ENCODE measurements at places on chromosomes 11 and 22.

- no peak for DNase-seq
These were observed 16.1 kb downstream of the COMMD9 start for GRCh38 chr11:36273110-36273509.

- no peak for DNase-seq
These were observed 105.4 kb upstream of the CSNK2A3 start for GRCh38 chr11:11458485-11458884.

GRCh38 chr11:117916956-117917355 lies 12.2 kb downstream of the TMPRSS13 start:
- no peak for DNase-seq

DNA sequence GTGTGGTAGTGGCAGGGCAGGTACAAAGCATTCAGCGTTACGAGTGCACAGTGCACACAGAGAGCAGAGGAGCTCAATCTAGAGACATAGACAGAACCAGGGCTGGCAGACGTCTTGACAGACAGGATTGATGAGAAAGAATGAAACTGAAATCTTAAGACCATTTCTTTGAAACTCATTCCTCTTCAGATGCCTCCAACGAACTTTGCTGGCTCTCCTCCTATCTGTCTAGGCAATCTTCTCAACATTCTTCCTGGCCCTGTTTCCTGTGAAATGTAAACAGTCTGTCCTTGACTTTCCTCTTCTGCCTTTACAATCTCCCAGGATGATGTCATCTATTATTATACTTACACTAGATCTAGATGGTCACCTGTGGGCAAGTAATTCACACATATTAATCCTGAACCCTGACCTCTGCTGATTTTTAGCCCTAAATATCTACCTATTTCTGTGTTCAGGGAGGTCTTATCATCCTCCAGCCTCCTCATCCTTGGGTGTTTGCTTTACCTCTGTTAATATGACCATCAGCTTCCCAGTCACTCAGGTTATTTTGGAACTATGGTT lies 119.5 kb downstream of the ENTHD1 start:
- no peak for DNase-seq

DNA sequence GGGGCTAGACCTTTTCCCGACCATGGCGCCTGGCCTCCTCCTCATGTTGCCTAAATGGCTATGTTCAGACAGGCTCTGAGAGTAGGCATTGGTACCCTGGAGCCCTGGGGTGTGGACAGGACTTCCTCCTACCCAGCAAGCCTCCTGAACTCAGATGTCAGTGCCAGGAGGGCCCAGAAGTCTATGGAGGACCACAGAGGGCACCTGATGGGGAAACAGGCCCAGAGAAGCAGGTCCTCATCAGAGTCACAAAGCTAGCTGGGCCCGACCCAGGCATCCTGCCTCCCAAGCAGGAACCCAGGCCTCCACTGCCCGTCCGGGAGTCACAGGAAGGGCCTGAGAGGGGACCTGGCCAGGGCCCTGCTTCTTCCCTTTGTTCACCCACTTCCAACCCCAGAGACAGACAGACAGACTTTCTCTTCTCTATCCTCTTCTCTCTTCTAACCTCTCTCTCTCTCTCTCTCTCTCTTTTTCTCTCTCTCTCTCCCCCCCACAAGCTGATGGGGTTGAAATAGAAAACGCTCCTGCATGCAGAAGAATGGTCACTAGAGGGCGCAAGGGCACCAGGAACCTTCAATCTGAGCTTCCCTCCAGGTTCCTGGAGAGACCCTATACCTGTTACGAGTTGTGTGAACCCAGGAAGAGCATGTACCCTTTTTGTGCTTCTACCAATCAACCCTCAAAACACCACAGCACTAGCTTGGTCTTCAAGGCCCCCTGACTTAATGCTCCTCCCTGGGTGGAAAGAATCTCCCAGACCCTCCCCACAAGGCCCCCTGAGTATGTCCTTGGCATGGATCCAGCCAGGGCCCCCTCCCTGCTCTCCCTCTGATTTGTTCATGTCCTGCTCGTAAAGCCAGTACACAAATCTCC lies 27.1 kb downstream of the ARAP1 start:
- DNase-seq: peak; percentile 45

DNA sequence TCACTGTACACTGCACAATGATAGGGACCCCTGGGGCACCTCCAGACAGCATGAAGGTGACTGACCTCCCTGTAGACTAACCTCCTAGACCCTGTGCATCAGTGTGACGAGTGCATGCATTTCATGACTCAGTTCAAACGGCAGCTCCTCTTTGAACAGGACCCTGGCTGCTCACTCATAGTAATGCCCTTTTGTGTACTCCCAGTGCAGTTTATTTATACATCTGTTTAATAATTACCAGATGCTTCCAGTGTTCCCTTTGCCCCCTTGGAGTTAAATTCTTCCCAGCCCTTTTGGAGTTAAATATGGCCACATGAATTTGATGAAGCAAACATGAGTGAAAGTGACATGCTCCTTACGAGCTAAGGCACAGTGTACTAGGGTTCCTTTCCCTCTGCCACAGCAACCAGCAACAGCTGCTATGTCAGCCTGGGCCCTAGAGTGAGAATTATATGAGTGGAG lies 72.4 kb downstream of the PANX1 start:
- no peak for DNase-seq

- peak; percentile 18 for DNase-seq
These were observed 87.8 kb upstream of the BMAL1 start for GRCh38 chr11:13189561-13190426.

GRCh38 chr11:15629690-15630321 lies 515.1 kb downstream of the INSC start:
- DNase-seq: no peak

DNA sequence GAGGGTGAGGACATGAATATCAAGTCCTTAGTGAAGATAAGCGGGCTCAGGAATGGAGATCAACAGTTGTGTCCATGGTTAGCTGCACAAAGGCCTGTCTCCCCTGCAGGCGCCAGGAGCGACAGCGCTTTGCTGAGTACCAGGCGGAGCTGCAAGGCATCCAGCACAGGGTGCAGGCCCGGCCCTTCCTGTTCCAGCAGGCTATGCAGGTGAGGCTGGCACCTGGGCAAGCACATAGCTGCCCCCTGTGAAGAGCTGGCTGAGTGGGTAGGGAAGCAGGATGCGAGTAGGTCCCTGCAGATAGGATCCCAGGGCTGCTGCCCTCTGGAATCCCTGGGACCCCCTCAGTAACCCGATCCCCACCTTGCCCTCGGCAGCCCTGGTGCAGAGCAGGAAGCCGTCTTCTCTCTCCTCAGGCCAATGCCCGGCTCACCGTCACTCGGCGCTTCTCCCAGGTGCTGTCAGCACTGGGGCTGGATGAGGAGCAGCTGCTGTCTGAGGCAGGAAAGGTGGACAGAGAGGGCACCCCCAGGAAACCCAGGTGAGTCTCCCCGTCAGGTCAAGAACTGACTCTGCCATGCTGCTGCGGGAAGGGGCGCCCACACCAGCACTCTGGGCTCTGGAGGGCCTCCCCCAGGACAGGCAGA lies 2.6 kb upstream of the SART1 start:
- no peak for DNase-seq

GRCh38 chr11:71490731-71491390 lies 36.2 kb upstream of the KRTAP5-7 start:
- DNase-seq: no peak

GRCh38 chr11:70483077-70483861 lies 84.9 kb downstream of the CTTN start:
- no peak for DNase-seq

DNA sequence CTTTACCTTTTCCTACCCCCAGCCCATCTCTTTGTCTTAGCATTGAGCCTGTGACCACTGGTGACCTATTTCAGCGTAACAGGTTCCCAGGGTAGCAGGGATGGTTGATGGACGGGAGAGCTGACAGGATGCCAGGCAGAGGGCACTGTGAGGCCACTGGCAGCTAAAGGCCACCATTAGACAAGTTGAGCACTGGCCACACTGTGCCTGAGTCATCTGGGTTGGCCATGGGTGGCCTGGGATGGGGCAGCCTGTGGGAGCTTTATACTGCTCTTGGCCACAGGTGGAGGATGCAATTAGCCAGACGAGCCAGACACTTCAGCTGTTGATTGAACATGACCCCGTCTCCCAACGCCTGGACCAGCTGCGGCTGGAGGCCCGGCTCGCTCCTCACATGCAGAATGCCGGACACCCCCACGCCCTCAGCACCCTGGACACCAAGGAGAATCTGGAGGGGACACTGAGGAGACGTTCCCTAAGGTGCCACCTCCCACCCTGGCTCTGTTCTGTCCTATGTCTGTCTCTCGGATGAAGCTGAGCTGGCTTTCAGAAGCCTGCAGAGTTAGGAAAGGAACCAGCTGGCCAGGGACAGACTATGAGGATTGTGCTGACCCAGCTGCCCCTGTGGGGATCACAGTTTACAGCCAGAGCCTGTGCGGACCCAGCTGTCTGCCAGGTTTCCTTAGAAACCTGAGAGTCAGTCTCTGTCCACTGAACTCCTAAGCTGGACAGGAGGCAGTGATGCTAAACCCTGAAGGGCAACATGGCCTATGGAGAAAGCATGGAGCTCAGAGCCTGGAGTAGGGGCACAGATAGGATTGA lies 29.8 kb downstream of the PIK3IP1 start:
- no peak for DNase-seq

GRCh38 chr22:24153353-24153752 lies 27.9 kb upstream of the SUSD2 start:
- DNase-seq: no peak

- DNase-seq: no peak
These were observed 108.1 kb downstream of the INSC start for GRCh38 chr11:15222777-15223176.

DNA sequence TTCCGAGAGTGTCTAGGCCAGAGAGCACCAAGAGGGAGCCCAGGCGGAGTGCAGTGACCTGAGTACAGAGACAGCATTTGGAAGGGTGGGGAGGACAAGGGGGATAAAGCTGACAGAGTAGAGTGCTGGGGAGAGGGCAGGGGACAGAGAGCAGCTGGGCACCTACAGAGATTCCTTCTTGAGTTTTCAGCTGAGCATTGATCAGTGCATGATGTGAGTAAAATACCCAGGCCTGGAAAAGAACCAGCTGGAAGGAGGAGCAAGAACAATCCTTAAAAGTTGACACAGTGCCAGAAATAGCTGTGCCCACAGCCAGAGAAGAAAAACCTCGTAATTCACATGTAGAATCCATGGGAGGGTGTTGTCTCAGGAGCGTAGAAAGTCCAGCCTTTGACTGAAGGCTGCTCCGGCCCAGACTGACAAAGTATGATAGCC lies 33.9 kb upstream of the PANX2 start:
- no peak for DNase-seq

GRCh38 chr11:13207665-13208594 lies 69.7 kb upstream of the BMAL1 start:
- DNase-seq: peak; percentile 73

DNA sequence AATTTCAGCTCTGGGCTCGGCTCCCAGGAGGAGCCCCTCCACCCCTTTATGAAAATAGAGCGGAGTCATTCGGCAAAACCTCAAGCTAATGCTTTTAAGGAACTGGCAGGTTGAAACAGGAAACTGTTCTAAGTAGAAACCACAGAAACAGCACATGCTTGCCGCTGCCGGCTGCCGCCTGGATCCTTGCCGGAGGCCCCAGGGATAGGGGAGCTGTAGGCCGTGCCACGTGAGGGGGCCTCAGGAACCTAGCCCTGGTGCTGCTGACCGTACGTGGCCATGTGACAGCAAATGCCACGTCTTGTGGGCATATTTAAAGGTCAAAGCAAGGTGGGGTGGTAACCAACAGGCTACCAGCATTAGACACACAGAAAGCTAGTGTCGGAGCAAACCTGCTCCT lies 77.9 kb upstream of the TIMP3 start:
- peak; percentile 80 for DNase-seq

GRCh38 chr11:134999590-134999989 lies 587.5 kb upstream of the B3GAT1 start:
- DNase-seq: no peak

- DNase-seq: peak; percentile 43
These were observed 222.3 kb downstream of the ETS1 start for GRCh38 chr11:128365044-128365443.

GRCh38 chr11:6191742-6192141 lies 7.3 kb upstream of the OR52W1 start:
- no peak for DNase-seq

DNA sequence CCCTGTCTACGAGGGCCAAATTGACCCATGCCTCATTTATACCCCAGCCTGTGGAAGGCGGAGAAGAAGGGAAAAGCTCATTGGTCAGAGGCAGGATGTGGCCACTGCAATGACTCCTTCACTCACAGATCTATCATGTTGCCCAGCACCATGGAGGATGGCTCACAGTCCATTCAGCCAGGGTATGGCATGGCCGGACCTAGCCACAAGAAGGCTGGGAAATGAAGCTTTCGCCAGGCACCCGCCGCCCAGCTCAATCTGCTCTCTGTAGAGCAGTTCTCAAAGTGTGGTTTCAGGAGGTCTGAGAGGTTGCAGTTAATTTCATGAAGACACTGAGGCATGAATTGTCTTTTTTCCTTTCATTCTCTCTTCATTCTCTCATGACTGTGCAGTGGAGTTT lies 40.6 kb upstream of the LINC01488 start:
- DNase-seq: no peak

- DNase-seq: peak; percentile 52
These were observed 17.5 kb upstream of the ACCSL start for GRCh38 chr11:44029977-44030911.

- DNase-seq: no peak
These were observed 615.6 kb upstream of the KIRREL3 start for GRCh38 chr11:127616158-127616557.

DNA sequence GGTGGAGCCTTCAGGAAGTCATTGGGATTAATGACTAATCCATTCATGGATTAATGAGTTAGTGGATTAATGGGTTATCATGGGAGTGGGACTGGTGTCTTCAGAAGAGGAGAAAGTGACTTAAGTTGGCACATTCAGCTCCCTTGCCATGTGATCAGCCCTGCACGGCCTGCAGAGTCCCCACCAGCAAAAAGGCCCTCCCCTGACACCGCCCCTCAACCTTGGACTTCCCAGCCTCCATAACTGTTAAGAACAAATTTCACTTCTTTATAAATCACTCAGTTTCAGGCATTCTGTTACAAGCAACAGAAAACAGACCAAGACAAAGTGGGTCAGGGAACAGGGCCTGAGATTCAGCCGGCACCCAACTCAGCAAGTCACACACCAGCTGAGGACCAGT lies 85.3 kb downstream of the MICAL3 start:
- no peak for DNase-seq

DNA sequence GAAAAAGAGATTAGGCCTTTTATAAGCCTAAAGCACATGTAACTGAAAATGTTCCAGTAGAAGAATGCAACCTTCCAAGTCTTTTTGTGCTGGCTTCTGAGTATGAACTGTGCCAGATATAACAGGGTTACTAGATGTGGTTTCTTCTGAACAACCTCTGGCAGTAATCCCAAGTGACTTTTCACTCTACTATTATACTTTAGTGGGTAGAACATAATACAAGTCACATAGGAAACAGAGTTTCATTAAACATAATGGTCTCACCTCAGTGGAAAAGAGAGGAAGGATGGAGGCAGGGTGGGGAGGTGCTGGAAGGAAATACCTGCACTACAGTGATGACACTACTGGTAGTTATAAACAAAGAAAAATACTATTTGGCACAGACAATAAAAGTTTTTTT lies 81.3 kb downstream of the PHF21A start:
- DNase-seq: peak; percentile 49

- no peak for DNase-seq
These were observed 595.3 kb upstream of the CCDC90B start for GRCh38 chr11:83881428-83881827.

Data from AG09309 (cell line).